ENCODE measurements at places on chromosomes 3 and 15.

- peak; percentile 71 for DNase-seq
Observed at GRCh38 chr15:72796515-72797337, 13.2 kb upstream of the ADPGK start.

- DNase-seq: no peak
Observed at GRCh38 chr3:119331661-119332060, 37.5 kb downstream of the ARHGAP31 start.

- DNase-seq: no peak
Observed at GRCh38 chr3:9216736-9217135, 32.7 kb downstream of the SRGAP3 start.

DNA sequence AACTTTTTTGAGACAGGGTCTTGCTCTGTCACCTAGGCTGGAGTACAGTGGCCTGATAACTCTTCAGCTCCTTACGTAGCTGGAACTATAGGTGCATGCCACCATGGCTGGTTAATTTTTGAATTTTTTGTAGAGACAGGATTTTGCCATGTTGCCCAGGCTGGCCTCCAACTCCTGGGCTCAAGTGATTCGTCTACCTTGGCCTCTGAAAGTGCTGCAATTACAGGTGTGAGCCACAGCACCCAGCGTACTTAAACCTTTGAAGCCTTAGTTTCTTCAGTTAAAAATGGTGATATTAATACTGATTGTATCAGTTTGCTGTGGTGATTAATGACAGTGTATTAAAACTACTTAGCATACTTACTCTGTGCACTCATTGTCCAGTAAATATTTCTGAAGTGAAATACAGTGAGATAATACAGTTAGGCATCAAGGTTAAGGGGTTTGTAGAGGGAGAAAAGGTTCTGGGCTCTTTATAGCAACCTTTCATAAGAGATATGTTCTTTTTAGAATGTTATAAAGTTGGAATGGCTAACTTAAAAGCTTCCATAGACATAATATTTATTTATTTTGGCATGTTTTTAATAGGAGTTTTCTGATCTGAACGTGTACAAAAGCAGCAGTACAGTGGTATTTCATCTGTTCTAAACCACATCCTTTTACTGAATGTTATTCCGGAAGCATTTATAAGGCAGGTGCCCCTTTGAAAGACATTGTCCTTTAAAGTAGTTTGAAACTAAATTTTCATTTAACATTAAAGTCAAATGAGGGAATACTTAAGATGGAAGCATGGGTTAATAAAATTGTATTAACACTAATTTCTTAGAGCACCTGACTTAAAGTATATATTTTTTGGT is 23.6 kb downstream of the NCK1 start:
- DNase-seq: no peak

DNA sequence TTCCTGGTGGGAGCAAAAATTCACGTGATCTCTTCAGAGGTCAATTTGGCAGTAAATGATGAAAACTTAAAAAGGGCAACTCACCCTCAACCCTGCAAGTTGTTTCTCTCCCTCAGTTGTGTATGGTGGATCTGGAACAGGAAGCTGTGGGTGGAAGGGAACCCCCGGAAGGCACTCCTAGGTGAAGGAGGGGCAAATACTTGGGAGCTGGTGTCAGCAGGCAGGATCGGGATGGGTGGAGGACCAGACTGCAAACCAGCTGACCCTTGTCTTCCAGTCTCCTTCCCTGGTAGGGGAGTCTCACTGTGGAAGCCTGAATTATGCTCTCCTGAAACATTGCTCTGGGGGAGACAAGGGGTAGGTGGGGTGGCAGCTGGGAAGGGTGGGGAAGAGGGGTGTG is 33.5 kb downstream of the PRR23E start:
- DNase-seq: no peak

- no peak for DNase-seq
Observed at GRCh38 chr3:50153782-50154475, 1.2 kb upstream of the SEMA3F start.

- no peak for DNase-seq
Observed at GRCh38 chr3:21750080-21750696, 822 bp downstream of the ZNF385D start.

GRCh38 chr3:12303993-12304392 is 15.1 kb downstream of the PPARG start:
- no peak for DNase-seq

- no peak for DNase-seq
Observed at GRCh38 chr3:145269106-145269505, 891.9 kb downstream of the PLOD2 start.

DNA sequence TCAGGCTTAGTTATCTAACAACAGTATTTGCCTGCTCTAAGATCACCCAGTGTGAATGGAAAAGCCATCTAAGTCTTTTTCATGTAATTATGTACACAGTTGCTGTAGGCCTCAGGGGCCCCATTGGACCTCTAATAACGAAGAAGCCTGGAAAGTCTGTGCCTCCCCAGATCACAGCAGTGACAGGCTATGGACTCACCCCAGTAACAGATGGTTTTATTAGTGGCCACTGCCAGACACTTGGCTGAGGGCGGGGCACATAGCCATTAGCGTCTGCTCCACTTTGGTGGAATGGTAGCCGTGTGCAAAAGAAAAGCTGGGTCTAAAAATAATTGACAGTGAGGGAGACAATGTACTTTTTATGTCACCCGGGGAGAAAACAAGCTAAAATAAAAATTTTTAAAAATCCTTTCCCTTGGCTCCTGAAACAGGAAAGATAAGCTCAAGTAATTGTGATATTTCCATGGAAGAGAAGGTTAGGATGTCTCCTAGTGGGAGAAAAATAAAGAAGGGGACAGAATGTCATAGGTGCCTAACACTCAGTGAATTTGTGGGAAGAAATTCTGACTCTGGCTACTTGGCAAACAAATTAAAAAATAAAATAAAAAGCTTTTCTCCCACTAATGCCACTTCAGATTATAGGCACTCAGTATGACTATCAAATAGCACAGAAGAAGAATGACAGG is 44.3 kb upstream of the ZNF385D start:
- peak; percentile 93 for DNase-seq

DNA sequence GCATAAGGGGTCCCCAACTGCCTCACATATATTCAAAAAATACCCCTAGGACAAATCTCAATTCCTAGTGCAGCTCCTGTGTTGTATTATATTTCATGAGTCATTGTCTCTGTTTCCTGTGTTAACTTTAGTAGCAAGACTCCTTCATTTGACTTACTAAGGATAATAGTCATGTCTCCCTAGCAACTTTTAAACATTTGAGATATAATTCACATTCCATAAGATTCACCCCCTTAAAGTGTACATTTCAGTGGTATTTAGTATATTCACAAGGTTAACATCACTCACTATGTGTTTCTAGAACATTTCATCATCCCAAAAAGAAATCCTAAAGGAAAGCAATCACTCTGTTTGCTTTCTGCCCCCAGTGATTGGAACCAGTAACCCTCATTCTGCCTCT is 121.3 kb upstream of the WNT7A start:
- no peak for DNase-seq

- peak; percentile 9 for DNase-seq
Observed at GRCh38 chr3:64496786-64497490, 190.9 kb downstream of the ADAMTS9 start.

GRCh38 chr3:69460034-69460433 is 74.1 kb upstream of the FRMD4B start:
- no peak for DNase-seq

DNA sequence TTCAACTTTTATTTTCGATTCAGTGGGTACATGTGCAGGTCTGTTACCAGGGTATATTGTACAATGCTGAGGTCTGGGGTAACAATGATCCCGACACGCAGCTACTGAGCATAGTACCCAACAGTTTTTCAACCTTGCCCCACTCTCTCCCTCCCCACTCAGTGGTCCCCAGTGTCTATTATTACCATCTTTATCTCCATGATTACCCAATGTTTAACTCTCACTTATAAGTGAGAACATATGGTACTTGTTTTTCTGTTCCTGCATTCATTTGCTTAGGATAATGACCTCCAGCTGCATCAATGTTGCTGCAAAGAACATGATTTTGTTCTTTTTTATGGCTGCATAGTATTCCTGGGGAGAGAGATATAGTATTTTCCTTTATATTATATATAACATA is 75.7 kb upstream of the EPHB3 start:
- no peak for DNase-seq

DNA sequence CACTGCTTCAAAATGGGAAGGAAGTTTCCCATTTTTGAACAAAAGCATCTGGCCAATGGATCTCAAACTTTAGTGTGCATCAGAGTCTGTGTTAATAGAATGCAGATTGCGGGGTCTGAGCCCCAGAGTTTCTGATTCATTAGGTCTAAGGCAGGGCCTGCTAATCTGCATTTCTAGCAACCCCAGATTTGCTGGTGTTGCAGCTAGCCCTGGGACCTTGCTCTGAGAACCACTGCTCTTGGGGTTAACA is 30.7 kb upstream of the USP3 start:
- no peak for DNase-seq

GRCh38 chr15:42727750-42728381 is 9.1 kb downstream of the CDAN1 start:
- DNase-seq: no peak

GRCh38 chr15:80578206-80578595 is 116.9 kb upstream of the ABHD17C start:
- DNase-seq: no peak

GRCh38 chr3:142965581-142965980 is 2.1 kb upstream of the PAQR9 start:
- DNase-seq: no peak

Measured in NCI-H82 (cell line).